ENCODE measurements at places on chromosomes 4 and X.

DNA sequence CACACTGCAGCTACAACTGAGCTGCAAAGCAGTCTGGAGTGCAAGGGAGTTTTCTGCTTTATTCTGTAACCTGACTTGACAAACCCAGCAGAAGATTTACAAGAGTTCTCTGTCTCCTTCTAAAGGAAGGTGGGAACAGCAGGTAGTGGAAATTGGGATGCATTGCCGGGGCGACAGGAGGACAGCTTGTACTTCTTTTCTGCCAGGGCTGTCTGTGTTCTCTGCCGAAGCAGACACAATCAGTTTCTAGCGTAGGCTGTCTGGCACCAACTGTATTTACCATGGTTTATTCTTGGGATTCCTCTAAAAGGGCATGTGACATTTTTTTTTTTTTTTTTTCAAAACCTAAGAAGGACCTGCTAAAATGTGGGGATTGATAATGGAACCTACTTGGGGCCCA, 190.8 kb upstream of the GK2 start:
- no peak for DNase-seq

DNA sequence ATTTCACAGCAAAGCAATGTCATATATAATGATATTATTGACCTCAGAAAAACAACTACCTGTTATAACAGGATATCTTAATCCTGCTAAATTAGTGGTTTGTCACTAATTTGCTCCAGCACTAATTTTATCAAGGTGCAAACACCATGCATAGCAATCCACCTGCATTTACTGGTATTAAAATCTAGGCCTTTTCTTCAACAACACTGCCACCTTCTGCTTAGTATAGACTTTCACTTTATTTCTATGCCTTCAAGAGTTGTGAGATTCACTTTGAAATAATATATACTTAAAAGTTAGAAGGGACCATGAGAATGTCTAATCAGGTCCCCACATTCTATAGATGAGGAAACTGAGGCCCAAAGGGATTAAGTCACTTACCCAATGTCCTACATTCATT, 82.1 kb upstream of the IQCM start:
- DNase-seq = no peak

- no peak for DNase-seq
These were observed 140.4 kb downstream of the MID1IP1 start for GRCh38 chrX:38941675-38942074.

DNA sequence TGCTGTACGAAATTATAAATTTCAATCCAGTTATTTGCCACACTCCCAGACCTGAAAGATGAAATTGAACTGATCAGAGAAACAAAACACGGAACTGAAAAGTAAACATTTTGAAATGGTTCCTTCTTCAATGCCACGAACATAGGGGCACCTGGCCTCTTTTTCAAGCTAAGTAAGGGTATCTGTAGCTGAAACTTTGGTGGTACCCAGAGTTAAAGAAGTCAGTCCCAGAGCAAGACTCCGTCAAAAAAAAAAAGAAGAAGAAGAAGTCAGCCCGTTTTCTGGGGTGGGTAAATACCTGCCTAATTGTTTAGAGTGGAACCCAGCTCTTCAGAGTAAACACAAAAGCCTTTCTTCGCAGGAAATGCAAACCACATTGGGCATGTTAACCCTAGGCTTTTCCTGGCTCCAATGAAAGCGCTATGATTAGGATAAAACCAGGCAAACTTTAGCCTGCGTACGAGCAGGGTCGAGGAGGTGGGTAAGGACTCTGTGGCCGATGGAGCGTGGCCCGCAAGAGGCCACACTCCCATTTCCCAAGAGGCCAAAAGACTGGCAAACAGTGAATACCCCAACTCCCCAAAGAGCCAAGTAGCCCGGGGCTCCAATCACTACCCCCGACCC, 1.3 kb downstream of the ANTXR2 start:
- no peak for DNase-seq

DNA sequence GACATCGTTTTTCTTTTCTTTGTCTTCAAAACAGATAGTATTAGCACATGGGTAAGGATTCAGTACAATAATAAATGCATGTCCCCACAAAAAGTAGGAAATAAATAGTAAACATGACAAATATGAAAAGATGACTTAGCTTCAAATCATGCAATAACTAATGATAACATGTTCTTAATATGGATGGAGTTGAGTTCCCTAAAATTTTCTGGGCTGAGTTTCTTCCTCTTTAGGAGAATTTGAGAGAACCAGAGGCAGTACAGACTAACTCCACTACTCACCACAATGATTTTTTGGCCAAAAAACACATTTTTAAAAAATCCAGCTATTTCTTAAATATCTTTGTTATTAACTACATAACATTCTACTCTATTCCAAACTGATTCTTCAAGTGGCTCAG, 432.3 kb upstream of the HS3ST1 start:
- DNase-seq = no peak

All from NCI-H1048 (cell line).